ENCODE measurements at places on chromosomes 11 and 22. TPM values are rescaled to one million over a fixed set of nuclear protein-coding genes. Genes with fewer than 3 reads are reported as not detected.

GRCh38 chr11:72423840-72424239, 10.5 kb downstream of the CLPB start:
- H3K36me3 ChIP-seq, result peaks cover 7% of the 10 kb centered on the region
- H3K4me1 ChIP-seq, result peaks cover 8% of the 10 kb centered on the region
- H3K27ac ChIP-seq, result no peak overlapping the region
- no peak overlapping the region for H3K4me3 ChIP-seq
- H3K27me3 ChIP-seq, result no peaks in the 10 kb centered on the region
- no peak for DNase-seq

AMOTL1 gene
- 27.6 TPM for total RNA-seq

OSM gene
- not detected for total RNA-seq

CST6 gene
- 68.1 TPM for total RNA-seq

DNA sequence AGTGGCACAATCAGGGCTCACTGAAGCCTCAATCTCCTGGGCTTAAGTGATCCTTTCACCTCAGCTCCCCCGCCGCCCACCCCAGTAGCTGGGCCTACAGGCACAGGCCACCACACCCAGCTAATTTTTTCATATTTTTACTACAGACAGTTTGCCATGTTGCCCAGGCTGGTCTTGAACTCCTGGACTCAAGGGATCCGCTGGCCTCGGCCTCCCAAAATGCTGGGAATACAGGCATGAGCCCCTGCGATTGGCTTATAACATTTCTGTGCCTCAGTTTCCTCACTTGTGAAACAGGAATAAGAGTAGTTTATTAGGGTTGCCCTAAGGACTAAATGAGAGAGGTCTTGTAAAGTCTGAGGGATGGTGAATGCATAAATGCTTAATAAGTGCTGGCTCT, 1.2 kb downstream of the VSTM5 start:
- H3K36me3 ChIP-seq, result no peaks in the 10 kb centered on the region
- DNase-seq, result no peak
- H3K27me3 ChIP-seq, result no peaks in the 10 kb centered on the region
- H3K27ac ChIP-seq, result no peak overlapping the region
- H3K4me3 ChIP-seq, result no peak overlapping the region
- H3K4me1 ChIP-seq, result peaks cover 15% of the 10 kb centered on the region

DNA sequence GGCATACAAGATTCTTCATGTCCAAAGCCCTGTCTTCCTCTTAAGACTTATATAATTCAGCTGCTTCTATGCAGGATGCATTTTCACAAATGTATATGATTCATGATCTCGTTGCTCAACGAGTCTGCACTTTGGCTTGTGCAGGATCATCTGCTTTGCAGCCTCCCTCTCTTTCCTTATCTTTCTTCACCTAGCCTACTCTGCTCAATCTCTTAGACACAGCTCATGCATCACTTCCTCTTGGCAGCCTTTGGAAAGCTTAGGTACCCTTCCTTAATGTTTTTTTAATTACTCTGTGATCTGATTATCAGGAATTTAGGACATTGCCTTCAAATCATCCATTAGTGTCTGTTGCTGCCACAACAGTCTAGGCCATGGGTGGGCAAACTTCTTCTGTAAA, 673.8 kb downstream of the NELL1 start:
- H3K36me3 ChIP-seq, result no peaks in the 10 kb centered on the region
- H3K27me3 ChIP-seq, result no peaks in the 10 kb centered on the region
- no peak overlapping the region for H3K27ac ChIP-seq
- H3K4me1 ChIP-seq, result no peaks in the 10 kb centered on the region
- no peak for DNase-seq

- H3K4me3 ChIP-seq, result no peak overlapping the region
- peaks cover 65% of the 10 kb centered on the region for H3K4me1 ChIP-seq
- no peak for DNase-seq
- H3K27me3 ChIP-seq, result no peaks in the 10 kb centered on the region
- H3K36me3 ChIP-seq, result no peaks in the 10 kb centered on the region
Measured at GRCh38 chr11:94134651-94135512, 6.2 kb downstream of the PANX1 start.

DNA sequence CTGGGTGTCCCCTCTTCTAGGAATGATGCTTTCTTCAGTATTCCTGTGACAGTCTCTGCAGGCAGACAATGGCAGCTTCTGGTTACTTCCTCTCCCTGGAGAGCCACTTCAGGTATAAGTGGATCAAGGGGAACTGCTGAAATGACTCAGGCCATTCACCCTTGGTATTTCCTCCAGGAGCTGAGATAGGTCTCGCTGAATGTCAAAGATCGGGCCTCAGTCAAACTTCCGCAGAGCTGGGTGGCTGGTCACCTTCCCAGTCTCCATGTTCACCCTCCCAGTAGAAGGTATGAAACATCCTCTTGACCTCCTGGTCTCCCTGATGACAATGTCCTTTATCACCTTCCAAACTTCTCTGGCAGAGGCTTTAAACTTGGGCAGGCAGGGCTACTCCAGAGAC, 1.8 kb upstream of the ANKK1 start:
- no peaks in the 10 kb centered on the region for H3K27me3 ChIP-seq
- H3K27ac ChIP-seq, result no peak overlapping the region
- no peak for DNase-seq
- no peaks in the 10 kb centered on the region for H3K36me3 ChIP-seq
- H3K4me1 ChIP-seq, result 0 out of 2 replicates have a peak, but pooled peaks cover 2% of the 10 kb centered on the region
- H3K4me3 ChIP-seq, result no peak overlapping the region

GRCh38 chr11:126190792-126191191, 20.7 kb downstream of the RPUSD4 start:
- no peaks in the 10 kb centered on the region for H3K36me3 ChIP-seq
- no peak overlapping the region for H3K27ac ChIP-seq
- no peak overlapping the region for H3K4me3 ChIP-seq
- H3K27me3 ChIP-seq, result no peaks in the 10 kb centered on the region

CREB3L1 gene
- 0.37 TPM for total RNA-seq

DNA sequence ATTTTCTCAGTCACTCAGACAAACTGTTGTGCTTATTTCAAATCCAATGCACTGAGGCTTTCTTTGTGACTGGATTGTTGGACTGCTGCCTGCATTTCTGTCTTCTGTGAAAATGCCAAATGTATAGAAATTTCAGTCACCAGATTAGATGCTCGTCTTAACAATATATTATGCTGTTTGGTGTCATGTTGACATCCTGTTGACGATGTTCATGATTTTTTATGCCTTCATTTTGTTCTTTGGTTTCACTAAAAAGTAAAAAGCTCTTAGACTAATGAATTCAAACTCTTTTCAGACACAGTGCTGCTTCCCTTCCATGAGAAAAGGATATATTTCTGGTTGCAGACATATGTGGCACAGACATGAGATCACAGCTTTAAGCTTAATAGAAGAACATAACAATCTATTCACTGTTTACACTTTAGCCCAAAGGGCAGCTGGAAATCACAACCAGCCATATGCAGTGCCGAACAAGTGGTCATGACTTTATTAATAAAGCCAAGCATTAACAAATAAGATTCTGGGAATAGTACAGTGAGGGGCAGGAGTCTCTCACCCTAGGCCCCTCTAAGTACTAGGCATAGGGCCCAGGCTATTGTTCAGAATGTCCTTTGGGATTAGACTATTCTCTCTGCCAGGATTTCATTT, 9.4 kb upstream of the SOX6 start:
- H3K4me1 ChIP-seq, result no peaks in the 10 kb centered on the region
- H3K27me3 ChIP-seq, result peaks cover 5% of the 10 kb centered on the region
- no peak overlapping the region for H3K27ac ChIP-seq
- H3K36me3 ChIP-seq, result no peaks in the 10 kb centered on the region

- DNase-seq, result no peak
- no peaks in the 10 kb centered on the region for H3K27me3 ChIP-seq
- H3K4me3 ChIP-seq, result no peak overlapping the region
- H3K4me1 ChIP-seq, result no peaks in the 10 kb centered on the region
Measured at GRCh38 chr11:104836691-104837090, 61.6 kb downstream of the CASP12 start.

GRCh38 chr11:128157423-128158298, 429.7 kb downstream of the ETS1 start:
- H3K36me3 ChIP-seq, result no peaks in the 10 kb centered on the region
- no peak overlapping the region for H3K4me3 ChIP-seq
- no peaks in the 10 kb centered on the region for H3K4me1 ChIP-seq
- peaks cover 18% of the 10 kb centered on the region for H3K27me3 ChIP-seq
- H3K27ac ChIP-seq, result no peak overlapping the region

GRCh38 chr22:26161746-26162145, 7.5 kb upstream of the SEZ6L start:
- DNase-seq, result no peak
- H3K27me3 ChIP-seq, result peaks cover 60% of the 10 kb centered on the region
- H3K36me3 ChIP-seq, result no peaks in the 10 kb centered on the region
- no peak overlapping the region for H3K4me3 ChIP-seq
- no peaks in the 10 kb centered on the region for H3K4me1 ChIP-seq
- no peak overlapping the region for H3K27ac ChIP-seq

GRCh38 chr11:19374151-19374569, 133.4 kb upstream of the E2F8 start:
- H3K4me1 ChIP-seq, result no peaks in the 10 kb centered on the region
- no peaks in the 10 kb centered on the region for H3K36me3 ChIP-seq
- no peak overlapping the region for H3K27ac ChIP-seq
- H3K27me3 ChIP-seq, result peaks cover 53% of the 10 kb centered on the region
- no peak overlapping the region for H3K4me3 ChIP-seq
- no peak for DNase-seq

OR52I1 gene
- not detected for total RNA-seq

CCDC73 gene
- not detected for total RNA-seq

GRCh38 chr11:76801225-76801624, 18.1 kb downstream of the TSKU start:
- no peaks in the 10 kb centered on the region for H3K27me3 ChIP-seq
- no peaks in the 10 kb centered on the region for H3K36me3 ChIP-seq
- no peak for DNase-seq
- no peak overlapping the region for H3K27ac ChIP-seq
- no peak overlapping the region for H3K4me3 ChIP-seq

- peaks cover 42% of the 10 kb centered on the region for H3K4me1 ChIP-seq
- H3K27me3 ChIP-seq, result no peaks in the 10 kb centered on the region
- no peak overlapping the region for H3K4me3 ChIP-seq
- peak overlapping the region; percentile 53 for H3K27ac ChIP-seq
Measured at GRCh38 chr22:41857155-41857859, 24.4 kb downstream of the SREBF2 start.

TTC36 gene
- total RNA-seq, result 0.47 TPM

ESAM gene
- total RNA-seq, result 6.1 TPM

GRCh38 chr11:35362521-35362980, 56.8 kb downstream of the SLC1A2 start:
- no peak overlapping the region for H3K27ac ChIP-seq
- H3K27me3 ChIP-seq, result no peaks in the 10 kb centered on the region
- H3K4me1 ChIP-seq, result peaks cover 22% of the 10 kb centered on the region

GRCh38 chr22:33909075-33909458, 11.2 kb downstream of the LARGE1 start:
- no peak overlapping the region for H3K4me3 ChIP-seq
- H3K4me1 ChIP-seq, result no peaks in the 10 kb centered on the region
- H3K36me3 ChIP-seq, result no peaks in the 10 kb centered on the region
- no peak overlapping the region for H3K27ac ChIP-seq
- DNase-seq, result no peak

PRAME gene
- total RNA-seq, result 28.4 TPM

DNA sequence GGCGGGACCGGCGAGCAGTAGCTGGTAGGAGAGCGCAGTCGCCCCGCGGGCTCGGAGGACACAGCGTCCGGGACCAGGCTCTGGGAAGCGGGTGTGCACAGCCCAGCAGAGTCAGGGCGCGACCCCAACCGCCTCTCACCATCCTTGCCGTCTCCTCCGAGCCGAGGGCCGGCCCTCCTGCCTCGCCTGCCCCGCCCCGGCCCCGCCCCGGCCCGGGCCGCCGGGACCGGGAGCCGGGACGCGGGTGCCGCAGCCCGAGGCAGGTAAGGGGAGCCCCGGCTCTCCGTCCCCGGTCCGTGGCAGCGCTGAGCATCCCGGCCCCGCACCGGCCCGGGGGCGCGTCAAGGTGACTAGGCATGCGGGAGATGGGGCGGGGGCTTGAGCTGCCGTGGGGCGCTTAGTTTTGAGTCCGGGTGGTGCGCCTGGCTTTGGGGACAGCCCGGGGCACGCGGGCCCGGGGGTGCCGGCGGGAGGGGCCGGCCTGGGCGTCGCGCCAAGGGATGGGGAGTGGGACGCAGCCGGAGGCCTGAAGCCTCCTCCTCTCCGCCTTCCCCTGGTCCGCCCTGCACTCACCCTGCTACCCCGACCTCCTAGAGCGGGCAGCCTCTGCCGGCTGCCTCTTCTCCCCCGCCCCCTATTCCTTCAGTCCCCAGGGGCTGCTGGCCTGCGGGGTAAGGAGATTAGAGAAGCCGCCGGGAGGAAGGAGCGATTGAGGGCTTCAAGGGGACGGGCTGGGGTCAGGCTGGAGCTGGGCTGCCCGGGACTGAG, at the start of gene ABCG4:
ABCG4 (plus strand) TSS at position 35 of the 768 bp plus-strand sequence. CDS start 914 bp downstream, outside the sequence.
- H3K27ac ChIP-seq, result peak within 1 kb of the TSS; percentile 20
- no peaks in the 10 kb centered on the region for H3K27me3 ChIP-seq
- DNase-seq, result no peak
- peaks cover 29% of the 10 kb centered on the region for H3K4me1 ChIP-seq
- peak within 1 kb of the TSS; percentile 72 for H3K4me3 ChIP-seq
- H3K36me3 ChIP-seq, result no peaks in the 10 kb centered on the region

MYOD1 gene
- not detected for total RNA-seq

DNA sequence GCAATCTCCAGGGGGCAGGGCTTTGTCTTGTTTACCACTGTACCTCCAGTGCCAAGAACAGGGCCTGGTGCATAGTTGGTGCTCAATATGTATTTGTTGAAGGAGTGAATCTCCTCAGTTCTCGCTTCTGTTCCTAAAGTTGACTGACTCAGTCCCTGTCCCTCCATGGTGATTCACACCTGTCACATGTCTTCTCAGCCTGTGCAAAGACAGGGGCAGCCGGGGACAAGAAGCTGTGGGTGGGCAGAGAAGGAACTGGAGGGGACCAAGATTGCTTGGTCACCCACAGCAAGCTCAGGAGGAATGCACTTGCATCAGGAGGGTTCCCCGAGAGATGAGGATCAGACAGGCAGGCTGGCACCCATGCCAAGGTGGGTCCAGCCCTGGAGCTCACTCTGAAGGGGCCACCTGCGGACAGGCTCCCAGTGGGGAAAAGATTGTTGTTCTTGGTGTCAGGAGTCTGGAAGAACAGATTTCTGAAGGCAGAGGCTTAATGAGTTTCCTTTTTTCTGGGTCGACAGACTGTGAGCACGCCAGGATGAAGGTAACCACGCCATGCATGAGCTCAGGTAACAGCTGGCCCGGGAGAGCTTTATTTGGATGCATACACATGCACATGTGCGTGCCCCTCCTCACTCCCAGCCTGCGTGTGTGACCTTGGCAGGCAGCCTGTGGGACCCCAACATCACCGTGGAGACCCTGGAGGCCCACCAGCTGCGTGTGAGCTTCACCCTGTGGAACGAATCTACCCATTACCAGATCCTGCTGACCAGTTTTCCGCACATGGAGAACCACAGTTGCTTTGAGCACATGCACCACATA, 16.9 kb downstream of the IL17RA start:
- H3K27ac ChIP-seq, result no peak overlapping the region
- H3K27me3 ChIP-seq, result no peaks in the 10 kb centered on the region
- H3K4me1 ChIP-seq, result no peaks in the 10 kb centered on the region

Measured in HCT116 (cell line).